ENCODE measurements at places on chromosomes 13 and 19.

DNA sequence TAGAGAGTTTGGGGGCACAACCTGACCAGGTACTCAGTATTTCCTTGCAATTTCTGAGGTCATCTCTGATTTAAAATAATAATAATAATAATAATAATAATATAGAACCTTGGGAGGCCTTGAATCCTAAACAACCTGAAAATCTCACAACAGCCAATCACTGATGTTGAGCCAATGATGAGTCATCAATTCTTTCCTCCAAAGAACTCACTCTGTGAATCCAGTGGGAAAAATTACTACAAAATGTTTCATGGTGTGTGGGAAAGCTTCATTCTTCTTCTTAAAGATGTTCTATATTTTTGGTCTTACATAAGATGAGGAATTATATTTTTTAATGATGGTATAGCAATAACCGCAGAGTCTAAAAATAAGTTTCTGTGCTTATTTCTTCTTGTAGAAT, 594.6 kb downstream of the EFNB2 start:
- DNase-seq, result no peak

- no peak for DNase-seq
Measured at GRCh38 chr13:30510091-30510490, 44.4 kb upstream of the HMGB1 start.

DNA sequence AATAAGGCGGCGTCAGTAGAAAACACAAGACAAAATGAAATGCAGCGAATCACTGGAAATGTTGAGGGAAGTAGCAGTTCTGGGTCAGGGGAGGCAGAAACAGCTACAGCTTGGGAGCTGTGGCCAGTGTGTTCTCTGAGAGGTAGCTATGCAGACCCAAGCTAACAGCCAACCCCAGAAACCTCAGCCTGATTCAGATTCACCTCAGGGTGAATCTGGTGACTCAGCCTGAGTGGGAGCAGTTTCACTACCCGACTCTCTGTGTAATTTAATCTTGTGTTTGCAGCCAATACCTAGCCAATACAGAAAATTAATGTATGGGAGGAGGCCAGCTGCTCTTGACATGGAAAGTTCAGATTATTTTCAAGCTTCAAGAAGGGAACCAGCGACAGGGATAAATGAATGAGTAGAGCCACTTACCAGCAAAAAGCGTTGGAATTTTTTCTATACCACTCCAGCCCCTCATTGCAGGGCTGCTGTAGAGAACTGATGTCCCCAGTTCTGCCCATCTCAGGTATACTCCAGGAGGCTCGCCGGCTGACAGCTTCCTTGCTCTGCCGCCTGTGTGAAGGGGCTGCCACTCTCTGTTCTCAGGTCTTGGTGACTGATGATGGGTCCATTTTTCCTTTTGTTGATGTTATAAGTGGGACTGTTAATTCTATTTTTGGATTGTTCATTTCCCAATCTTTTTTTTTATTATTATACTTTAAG, 8.9 kb downstream of the IGFL3 start:
- DNase-seq, result no peak

DNA sequence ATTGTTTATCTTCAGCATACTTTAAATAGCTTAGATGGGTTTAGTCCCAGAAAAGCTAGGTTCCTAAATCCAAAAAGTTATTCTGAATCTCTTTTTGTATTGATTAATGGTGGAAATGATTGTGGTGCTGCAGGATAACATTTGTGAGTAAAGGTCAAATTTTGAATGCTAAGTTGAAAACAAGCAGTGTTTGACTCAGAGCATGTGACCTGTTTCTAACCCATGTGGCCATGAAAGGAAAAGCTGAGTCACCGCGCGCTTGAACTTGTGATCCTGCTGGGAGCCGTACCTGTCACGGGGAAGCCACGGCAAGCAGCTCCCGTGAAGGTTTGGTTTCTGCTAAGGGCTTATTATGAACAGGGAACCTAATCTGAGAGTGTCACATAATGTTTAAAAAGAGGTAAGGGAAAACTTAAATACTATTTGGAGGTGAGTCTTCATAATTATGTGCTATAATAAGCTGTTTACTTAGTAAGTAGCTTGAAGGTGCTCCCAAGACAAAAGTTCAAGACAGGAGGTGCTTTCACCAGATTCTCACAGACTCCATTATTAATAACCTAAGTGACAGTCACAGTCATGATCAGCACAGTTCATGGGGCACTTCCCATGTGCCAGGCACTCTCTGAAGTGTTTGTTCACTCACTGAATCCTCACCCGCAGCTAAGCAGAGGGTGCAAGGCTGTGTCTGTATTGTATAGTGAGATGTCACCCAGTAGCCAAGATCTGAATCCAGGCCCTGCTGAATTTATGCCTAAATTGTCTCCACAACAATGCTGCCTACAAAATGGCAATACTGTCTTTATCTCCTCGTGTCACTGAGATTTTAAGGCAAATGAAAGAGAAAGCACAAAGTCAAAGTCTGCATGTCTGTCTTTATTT, 286.5 kb downstream of the MYO16 start:
- DNase-seq, result peak; percentile 71

DNA sequence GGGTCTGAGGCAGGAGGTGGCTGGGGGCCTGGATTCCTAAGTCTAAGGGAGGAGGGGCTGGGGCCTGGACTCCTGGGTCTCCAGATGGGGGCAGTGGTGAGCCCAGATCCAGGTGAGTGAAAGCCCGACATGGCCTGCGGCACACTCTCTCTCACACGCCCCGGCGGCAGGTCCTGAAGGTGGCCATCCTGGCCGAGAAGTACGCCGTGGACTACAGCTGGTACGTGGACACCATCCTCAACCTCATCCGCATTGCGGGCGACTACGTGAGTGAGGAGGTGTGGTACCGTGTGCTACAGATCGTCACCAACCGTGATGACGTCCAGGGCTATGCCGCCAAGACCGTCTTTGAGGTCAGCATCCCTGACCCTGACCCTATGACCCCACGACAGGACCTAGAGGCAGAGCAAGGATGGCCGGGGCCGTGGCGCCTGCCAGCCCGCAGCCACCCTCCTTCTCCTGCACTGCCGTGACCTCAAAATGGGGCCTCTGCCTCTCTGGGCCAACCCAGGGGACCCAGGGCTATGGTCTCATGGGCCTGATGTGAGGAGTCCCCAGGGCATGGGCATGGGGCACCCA, 13.2 kb downstream of the FUZ start:
- DNase-seq, result peak; percentile 3

Measured in eye (tissue), 1 donor.